ENCODE measurements at places on chromosomes 5 and 9.

DNA sequence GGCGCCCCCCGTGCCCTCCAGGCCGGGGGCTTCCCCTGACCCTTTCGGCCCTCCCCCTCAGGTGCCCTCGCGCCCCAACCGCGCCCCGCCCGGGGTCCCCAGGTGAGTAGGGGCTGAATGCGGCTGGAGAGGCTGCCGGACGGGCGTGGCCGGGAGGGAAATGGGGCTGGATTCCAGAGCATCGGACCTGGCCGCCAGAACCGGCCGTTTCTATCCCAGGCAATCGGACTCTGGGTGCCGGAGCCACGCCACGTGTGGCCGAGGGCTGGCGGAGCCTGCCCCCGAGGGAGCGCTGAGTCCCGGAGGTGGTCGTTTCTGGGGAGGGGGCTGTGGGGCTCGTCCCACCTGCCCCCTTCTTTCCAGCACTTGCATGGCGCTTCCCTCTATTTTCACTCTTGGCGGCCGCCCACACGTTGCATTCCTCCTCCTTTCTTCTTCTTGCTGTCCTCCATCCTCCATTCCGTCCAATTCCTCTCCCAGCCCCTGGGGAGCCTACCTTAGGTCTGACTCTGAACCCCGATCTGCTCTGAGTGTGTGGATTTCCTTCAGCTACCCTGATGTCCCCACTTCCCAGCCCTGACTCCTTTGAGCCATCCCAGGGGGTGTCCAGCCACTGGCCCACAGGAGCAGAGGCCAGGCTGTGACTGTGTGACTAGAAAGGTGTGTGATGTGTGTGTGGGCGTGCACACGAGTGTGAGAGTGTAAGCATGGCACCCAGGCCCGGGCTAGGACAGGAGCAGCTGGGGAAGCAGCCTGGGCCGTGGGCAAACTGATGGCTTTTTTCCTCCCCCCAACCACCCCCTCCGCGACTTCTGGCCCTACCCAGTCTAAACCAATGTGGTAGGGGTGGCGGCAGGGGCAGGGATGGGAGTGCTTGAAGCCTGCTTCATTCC lies 24.7 kb downstream of the GOLGA2 start:
- DNase-seq, result no peak

GRCh38 chr9:130539420-130540223 lies 39.8 kb upstream of the FUBP3 start:
- DNase-seq, result no peak

- DNase-seq, result no peak
Observed at GRCh38 chr9:37784291-37784615, 611 bp downstream of the EXOSC3 start.

GRCh38 chr5:82641331-82642003 lies 363.3 kb upstream of the RPS23 start:
- peak; percentile 74 for DNase-seq

- no peak for DNase-seq
Observed at GRCh38 chr5:113969901-113970300, 392.0 kb upstream of the KCNN2 start.

- DNase-seq, result no peak
Observed at GRCh38 chr9:14670718-14671117, 22.5 kb downstream of the ZDHHC21 start.

- no peak for DNase-seq
Observed at GRCh38 chr9:131080589-131080988, 15.7 kb upstream of the AIF1L start.

GRCh38 chr9:131421691-131422090 lies 27.8 kb downstream of the PRRC2B start:
- DNase-seq, result no peak

DNA sequence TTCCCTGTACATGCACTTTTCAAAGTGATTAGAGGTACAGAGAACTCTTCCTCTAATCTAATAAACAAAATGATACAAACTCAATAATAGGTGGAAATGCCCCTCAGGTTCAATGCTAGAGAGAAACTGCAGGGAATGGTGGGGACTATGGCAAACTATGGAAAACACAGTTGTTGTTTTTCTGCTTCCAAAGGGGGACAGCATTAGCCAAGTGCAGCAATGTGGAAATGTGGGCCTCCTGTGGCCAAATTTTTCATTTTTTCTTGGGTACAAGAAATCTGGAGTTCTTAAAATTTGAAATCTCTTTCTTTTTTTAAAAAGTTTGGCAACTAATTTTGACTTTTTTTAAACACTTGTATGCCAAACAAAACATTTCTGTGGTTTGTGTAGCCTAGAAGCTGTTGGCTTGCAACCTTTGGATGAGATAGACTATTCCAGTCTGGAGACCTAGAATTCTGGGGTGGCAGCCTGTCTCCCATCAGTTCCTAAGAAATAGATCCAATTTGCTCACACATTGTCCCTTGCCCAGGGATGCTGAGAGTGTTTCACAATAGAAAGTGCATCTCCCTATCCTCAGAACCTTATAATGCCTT lies 218.6 kb downstream of the PAPPA start:
- no peak for DNase-seq

DNA sequence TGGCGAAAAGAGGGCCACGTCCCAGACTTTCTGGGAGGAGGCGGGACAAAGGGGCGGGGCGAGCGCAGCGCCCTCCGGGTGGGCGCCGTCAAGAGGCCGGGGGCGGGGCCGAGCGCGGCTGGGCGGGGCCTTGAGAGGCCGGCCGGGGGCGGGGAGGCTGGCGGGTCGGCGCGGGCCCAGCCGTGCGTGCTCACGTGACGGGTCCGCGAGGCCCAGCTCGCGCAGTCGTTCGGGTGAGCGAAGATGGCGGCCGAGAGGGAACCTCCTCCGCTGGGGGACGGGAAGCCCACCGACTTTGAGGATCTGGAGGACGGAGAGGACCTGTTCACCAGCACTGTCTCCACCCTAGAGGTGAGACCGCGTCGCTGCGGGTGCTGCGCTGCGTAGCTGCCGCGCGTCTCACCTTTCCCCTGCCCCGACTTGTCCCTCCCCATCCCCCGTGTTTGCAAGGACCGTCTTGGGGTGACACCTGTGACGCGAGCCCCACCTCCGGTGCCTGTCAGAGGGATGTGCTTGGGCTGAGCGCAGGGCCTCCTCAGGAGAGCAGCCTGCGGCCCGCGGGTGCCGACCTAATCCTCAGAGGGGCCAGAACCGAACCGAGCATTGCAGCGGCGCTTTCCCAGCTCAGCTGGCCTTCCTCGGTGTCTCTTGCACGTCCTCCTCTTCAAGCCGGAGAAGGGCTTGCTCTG lies at the start of gene SNX2:
Gene SNX2, plus strand, starts transcription at position 220 of the 689 bp plus-strand sequence. Its CDS starts 24 bp downstream, at position 244.
- peak; percentile 99 for DNase-seq

DNA sequence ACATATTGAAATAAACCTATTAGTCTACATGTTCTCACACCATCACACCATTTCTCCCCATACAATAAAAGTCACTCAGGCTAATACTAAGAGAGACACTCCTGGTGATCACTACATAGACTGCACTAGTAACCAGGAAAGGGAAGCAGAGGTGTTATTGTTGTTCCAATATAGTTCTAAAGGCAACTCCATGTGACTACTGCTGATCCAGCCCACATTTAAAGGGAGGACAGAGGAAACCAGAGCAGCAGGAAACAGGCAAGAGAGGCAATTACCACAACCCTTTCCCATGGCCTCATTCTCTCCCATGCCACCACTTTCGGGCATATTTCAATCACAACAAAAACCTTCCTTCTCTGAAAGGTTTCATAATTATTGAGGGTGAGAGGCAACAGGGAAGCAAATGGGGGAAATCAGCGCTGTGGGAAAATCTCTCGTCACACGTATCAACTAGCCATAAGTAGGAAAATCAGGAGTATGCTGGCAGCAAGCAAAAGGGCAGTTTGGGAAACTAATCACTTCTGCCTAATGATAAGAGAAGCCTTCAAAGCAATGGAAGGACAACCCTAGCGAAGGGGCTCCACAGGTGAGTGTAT lies 1.8 kb downstream of the UBAP2 start:
- peak; percentile 83 for DNase-seq

GRCh38 chr9:6109986-6110385 lies 94.6 kb upstream of the RANBP6 start:
- no peak for DNase-seq

DNA sequence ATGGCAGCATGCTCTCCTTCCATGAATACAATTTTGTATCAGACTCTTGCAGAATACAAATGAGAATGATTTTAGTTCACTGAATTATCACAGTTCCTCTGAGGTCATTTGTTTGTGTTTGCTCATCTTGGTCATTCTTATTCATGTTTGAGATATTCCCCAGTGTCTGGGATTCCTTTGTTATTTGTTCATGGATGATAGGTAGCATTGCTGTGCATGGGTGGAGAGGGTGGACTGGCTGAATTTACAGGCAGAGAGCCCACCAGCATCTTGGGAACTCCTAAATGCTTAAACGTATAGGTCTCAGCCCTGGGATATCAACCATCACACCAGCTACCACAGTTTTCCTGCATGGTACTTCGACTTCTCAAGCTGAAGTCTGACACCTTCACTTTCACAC lies 459.8 kb downstream of the CCDC171 start:
- DNase-seq, result no peak

- DNase-seq, result peak; percentile 26
Observed at GRCh38 chr5:168328814-168329213, 37.4 kb downstream of the WWC1 start.

DNA sequence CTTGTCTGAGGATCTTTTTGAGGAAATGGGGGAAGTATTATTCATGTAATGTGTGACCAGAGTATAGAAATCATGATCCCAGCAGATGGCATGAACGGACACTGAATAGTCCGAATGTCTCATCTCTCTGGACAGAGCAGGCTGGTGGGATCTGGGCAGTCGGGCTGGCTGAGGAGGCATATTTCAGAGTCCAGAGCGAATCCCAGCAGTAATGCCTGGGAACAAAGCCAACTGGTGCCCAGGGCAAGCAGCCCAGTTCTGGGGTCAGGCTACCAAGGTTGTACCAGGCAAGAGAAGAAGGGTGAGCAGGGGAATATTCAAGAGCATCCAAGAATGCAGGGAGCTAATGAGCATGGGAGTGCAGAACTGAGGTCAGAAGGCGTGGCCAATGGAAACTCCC lies 306.4 kb downstream of the ZSWIM6 start:
- DNase-seq, result no peak

DNA sequence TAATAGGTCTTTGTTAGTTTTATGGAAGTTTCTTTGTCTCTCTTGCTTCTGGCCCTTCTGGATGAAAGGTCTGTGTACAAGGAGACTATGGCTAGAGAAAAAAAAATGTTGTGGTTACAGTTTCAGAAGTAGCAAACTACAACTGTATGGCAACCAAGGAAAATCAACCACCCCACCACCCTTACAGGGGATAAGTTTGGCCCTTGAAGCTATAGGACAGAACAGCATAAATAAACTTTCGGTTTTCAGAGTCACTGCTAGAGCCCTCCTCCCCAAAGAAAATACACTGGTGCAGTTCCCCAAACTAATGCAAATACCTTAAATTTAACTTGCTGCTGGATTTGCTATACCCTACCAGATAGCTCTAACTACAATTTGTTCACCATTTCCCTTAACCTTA lies 1216.7 kb downstream of the EFNA5 start:
- no peak for DNase-seq

GRCh38 chr9:111622626-111623025 lies 8.5 kb upstream of the DNAJC25 start:
- DNase-seq, result peak; percentile 74

- DNase-seq, result peak; percentile 25
Observed at GRCh38 chr5:175579742-175580432, 78.0 kb upstream of the HRH2 start.

DNA sequence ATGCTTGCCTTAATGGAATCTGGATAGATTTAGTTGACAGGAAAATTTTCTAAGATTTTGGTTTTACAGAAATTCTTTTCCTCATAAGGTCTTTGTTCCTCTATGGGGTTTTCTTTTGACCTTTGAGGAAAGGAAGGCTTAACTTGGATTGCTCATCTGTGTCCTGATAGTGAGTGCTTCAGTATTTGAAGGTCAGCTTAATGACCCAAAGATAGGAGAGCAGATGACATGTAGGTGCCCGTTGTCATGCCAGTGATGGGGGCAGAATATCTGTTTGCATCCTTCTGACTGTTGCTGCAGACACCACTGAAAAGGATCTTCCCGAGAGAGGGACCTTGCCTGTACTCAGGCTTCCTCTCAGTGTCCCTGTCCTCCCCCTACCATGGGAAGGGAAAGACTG lies 30.9 kb downstream of the MEGF10 start:
- DNase-seq, result no peak

DNA sequence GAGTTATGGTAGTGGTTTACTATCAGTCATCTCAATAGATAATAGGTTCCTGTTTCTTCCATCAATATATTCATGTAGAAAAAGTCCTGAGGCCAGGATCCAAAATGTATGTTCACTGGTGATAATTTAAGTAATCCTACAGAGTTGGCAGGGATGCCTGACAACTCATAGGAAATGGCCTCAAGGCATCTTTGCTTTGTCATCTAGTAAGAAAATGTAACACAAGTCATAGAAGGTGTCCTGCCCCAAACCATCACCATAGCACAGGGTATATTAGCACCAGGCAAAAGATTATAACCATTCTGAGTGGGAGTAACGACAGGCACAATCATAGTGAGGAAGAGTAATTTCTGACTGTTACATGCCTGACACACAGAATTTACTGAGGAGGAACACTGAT lies 257.0 kb downstream of the TMEM167A start:
- DNase-seq, result no peak

Data from suppressor macrophage (primary cell).